Memory B cell (primary cell): ENCODE measurements at places on chromosomes 12 and 14.

DNA sequence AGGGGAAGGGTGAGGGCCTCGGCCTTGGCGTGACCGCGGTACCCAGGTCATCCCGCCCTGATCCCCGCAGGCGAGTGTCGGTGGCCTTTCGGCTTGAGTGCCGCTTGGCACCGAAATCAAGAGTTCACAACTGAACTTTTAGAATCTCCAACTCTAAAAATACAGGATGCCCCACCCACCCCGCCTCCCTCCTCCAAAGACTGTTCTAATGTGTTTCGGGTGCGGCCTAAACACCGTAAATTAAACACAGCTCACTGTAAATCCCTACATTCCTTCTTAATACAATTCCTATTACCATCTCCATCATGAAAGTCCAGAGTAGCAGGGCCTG, 11.4 kb downstream of the SCNN1A start:
- no peak for DNase-seq

- DNase-seq = no peak
Observed at GRCh38 chr14:27845241-27845850, 921.2 kb upstream of the FOXG1 start.

DNA sequence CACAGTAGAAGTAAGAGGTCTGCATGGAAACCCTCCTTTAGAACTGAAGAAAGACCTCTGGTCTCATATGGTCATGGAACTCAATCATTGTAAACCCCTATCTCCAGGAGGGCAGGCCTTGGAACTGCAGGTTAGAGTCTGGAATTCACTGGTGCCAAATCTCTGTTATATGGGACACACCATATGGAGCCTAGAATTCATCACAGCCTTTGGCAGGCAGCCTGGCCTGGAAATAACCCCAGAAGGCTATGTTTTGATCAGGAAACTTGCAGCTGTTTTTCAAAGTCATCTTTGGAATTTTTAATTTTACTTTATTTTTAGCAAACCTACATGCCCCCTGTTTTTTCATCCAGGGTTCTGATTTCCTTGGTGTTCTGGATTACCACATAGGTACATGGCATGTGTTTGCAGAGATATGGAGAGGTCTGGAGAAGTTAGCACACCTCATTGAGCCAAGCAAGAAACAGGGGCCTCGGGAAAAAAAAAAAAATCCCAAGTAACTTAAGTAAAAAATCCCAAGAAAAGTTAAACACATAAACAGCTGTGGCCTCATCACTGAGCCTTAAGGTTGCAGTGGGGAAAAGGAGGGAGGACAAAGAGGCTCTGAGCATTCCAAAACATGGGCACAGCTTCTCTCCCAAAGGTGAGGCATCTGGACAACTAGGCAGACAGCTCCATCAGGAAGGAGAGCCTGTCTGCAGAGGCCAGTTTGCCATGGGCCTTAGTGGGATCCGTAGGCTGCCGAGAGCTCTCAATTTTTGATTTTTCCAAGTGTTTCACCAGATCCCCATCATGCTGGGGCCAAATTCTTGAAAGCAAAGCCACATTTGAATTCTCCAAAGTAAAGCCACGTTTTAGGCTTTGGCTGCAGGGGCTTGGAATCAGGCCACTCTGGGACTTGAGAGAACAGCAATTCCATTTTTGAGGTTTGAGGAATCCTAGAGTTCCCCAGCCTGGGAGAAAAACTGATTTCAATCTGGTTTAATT, 339.6 kb upstream of the TBX3 start:
- DNase-seq = no peak

- DNase-seq = no peak
Observed at GRCh38 chr14:104473649-104474494, 105.7 kb upstream of the C14orf180 start.

- no peak for DNase-seq
Observed at GRCh38 chr12:3038926-3039510, 38.2 kb upstream of the TSPAN9 start.

DNA sequence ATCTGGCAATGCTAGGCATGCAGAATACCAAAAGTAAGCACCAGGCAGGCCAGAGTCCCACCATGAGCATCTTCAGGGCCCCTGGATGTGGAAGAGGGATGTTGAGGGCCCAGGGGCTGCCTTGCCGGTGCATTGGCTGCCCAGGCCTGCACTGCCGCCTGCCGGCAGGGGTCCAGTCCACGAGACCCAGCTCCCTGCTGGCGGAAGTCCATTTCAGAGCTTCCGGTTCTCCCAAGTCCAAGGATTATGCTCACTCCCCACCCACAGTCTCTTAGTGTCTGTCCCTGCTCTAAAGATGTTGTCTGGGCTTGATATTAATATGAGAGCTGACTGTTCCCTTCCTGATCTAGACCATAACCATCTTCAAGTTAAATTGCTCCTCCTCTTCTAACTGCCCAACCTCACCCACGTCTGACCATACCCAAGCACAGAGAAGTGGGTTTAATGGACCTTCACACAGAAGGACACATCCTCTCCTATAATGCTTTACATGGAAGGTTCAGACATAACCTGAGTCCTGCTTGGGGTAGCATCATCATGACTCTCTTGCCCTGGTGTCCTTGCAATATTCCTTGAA, 117.4 kb downstream of the DAD1 start:
- no peak for DNase-seq

DNA sequence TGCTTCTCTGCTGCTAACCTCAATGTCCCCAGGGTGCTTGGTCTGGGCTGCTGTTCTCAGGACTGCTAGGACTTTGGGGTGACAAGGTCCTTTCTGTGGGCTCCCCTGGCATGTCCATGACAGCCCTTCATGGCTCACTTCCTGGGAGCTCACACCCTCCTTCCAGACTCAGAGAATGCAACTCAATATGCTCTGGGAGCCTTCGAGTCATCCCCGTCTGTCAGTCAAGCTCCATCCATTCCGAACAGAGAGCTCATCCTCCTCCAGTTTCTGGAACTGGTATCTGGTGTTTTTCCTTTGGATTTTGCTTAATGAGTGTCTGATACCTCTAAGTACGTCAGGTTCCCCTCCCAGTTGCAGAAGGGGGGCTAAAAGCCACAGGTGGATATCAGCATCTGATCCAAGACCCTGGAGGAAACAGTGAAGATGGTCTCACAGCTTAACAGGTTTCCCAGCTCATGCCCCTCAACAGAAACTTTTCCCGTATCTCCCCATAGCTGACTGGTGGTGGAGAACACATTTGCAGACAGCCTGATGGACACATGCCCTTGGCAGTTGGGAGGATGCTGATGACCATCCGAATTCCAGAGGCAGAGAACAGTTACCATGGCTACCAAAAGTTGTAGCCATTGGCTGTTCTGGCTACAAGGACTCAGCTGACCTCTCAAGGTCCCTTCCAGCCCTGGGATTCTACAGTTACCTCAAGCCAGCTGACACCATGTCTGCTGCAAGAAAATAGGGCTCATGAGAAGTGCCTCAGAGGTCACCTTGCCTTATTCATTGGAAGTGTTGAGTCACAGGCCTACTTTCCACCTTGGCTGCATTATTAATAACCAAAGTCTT, 9.5 kb upstream of the RAB35 start:
- no peak for DNase-seq

GRCh38 chr12:28909291-28909690, 239.8 kb upstream of the FAR2 start:
- no peak for DNase-seq

- no peak for DNase-seq
Observed at GRCh38 chr14:97777622-97778355, 980.6 kb downstream of the VRK1 start.

GRCh38 chr14:83744224-83744623, 1785.7 kb upstream of the FLRT2 start:
- DNase-seq = no peak

- DNase-seq = no peak
Observed at GRCh38 chr14:103332143-103332919, 1.7 kb upstream of the EIF5 start.

GRCh38 chr14:78631551-78631950, 461.4 kb downstream of the NRXN3 start:
- DNase-seq = no peak

GRCh38 chr14:99041820-99042174, 230.2 kb downstream of the BCL11B start:
- DNase-seq = no peak

- no peak for DNase-seq
Observed at GRCh38 chr12:76523408-76523807, 36.2 kb downstream of the OSBPL8 start.

- DNase-seq = no peak
Observed at GRCh38 chr12:57965766-57966165, 24.4 kb downstream of the ATP23 start.

GRCh38 chr14:90755661-90756304, 60.4 kb downstream of the TTC7B start:
- no peak for DNase-seq

- no peak for DNase-seq
Observed at GRCh38 chr12:112309797-112310196, 72.4 kb downstream of the HECTD4 start.

DNA sequence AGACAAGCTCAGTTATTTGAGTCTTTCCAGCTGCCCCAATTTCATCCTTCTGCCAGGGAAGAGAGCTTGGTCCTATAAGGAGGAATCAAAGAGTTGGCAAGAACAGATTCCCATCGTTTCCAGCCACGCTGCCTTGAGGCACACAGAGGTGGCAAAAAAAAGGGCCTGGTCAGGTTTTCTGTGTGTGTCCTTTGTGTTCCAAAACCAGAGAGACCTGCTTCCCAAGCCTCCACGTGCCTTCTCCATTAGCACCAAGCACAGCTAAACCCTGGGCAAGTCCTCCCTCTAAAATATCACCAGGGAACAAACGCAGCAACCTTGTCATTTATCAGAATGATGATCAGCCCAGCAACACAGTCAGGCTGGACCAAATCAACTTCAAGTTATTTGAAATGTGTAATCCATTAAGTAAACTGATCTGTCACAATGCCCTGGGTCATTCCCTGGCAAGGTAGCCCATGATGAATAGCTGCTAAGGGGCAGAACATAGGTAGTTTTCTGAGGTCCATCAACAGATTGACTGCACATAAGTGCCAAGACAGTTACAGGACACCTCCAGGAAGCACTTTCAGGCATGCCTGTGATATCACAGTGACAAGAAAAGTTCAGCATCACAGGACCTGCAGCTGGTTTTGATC, 28.6 kb upstream of the C12orf42 start:
- DNase-seq = no peak

DNA sequence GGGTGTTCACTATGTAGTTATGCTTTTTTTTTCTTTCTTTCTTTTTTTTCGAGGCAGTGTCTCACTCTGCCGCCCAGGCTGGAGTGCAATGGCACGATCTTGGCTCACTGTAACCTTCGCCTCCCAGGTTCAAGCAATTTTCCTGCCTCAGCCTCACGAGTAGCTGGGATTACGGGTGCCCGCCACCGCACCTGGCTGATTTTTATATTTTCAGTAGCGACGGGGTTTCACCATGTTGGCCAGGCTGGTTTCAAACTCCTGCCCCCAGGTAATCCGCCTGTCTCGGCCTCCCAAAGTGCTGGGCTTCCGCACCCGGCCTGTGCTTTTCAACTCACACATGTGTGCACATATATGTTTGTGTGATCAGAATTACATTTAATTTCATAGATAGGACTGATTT, 38.9 kb upstream of the AMN start:
- no peak for DNase-seq

- DNase-seq = no peak
Observed at GRCh38 chr14:94161981-94162380, 12.1 kb upstream of the PPP4R4 start.

- no peak for DNase-seq
Observed at GRCh38 chr12:44193281-44193680, 357.4 kb downstream of the TMEM117 start.

DNA sequence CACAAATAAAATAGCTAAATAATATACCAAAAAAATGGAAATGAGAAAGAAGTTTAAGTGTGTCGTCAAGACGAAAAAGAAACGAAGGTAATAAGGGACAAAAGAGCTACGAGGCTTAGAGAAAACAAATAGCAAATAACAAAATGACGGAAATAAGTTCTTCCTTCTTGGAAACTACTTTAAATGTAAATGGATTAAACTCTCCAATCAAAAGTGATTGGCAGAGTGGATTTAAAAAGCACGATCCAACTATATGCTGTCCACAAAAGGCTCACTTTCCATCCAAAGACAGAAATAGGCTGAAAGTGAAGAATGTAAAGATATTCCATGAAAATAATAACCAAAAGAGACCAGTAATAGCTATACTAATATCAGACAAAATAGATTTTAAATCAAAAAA, 82.4 kb downstream of the DIO3 start:
- no peak for DNase-seq

DNA sequence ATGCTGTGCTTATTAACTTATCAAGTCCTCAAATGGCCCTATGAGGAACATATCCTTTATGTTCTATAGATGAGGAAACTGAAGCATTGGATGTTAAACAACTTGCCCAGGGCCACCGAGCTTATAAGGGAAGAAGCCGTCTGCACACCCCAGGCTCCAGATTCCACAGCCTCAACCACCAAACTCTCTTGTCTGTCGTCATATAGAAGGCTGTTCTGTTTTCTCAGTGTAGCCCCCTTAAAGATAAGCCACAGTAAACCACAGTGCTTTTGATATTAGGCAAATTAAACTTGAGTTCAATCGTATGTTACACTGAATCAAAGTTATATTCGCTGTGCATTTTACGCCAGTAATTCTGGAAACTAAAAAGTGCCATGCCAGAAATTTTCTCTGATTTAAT, 116.7 kb downstream of the PRKCH start:
- DNase-seq = no peak

- DNase-seq = no peak
Observed at GRCh38 chr14:52936437-52936836, 14.4 kb downstream of the FERMT2 start.

GRCh38 chr14:67385120-67385519, 25.0 kb downstream of the EIF2S1 start:
- no peak for DNase-seq

- no peak for DNase-seq
Observed at GRCh38 chr12:26229910-26230309, 34.5 kb downstream of the SSPN start.

- DNase-seq = no peak
Observed at GRCh38 chr14:71701990-71702389, 230.2 kb upstream of the RGS6 start.

GRCh38 chr14:96482986-96483385, 19.2 kb upstream of the PAPOLA start:
- no peak for DNase-seq

GRCh38 chr12:4817880-4818279, 91.8 kb upstream of the KCNA1 start:
- no peak for DNase-seq

- DNase-seq = no peak
Observed at GRCh38 chr12:11238275-11238674, 31.2 kb downstream of the PRB3 start.

DNA sequence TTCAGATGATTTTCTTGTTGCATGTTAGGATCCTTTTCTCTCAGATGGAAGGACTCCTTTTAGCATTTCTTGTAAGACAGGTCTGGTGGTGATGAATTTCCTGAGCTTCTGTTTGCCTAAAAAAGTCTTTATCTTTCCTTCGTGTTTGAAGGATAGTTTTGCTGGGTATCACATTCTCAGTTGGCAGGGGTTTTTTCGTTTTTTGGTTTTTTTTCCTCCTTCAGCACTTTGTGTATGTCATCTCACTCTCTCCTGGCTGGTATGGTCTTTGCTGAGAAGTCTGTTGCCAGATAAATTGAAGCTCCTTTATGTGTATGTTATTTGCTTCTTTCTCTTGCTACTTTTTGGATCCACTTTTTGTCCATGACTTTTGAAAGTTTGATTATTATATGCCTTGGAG, 15.6 kb upstream of the TXNRD1 start:
- no peak for DNase-seq

GRCh38 chr12:123006977-123007376, 26.5 kb downstream of the ARL6IP4 start:
- no peak for DNase-seq

GRCh38 chr12:7433276-7433822, 10.6 kb downstream of the CD163L1 start:
- DNase-seq = no peak

GRCh38 chr12:102971227-102971626, 13.8 kb downstream of the ASCL1 start:
- DNase-seq = no peak

GRCh38 chr12:29035112-29035511, 114.0 kb upstream of the FAR2 start:
- DNase-seq = no peak
